ENCODE measurements at places on chromosomes 3 and 15.

DNA sequence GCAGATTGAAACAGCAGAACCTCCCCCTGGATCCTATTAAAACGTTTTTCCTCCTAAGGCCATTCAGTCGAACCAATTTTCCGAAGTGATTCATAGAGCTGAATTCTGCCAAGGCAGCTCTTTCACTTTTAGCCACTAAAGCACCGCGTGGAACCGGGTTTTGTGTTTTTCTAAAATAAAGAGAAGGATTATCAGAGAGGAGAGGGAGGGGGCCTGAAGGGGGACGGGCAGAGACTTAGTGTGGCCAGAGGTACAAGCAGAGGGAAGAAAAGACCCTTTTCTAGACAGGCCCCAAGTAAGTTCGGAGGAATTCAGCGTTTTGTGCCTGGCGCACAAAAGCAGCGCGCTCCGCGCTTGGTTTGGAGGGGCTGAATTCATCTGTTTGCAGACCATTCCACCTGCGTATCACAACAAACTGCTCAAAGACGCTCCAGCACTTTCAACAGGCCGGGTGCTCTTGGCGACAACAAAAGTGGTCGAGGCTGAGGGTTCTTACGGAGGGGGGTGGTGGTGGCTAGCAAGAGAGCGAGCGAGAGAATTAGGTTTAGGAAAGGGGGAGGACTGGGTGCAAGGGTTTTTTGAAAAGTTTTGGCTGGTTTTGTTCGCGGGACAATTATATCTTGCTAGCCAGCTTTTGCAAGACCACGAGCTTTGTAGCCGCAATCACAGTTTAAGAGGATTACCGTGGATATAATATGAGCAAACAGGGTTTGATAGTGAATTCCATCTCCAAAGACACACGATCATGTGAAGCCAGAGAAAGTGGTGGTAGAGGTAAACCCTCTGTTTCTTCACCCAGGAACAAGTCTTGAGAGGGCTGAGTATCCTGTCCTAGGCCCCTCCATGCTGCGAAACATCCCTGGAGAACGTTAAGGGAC lies 1.2 kb upstream of the FEZF2 start:
- no peak for DNase-seq

DNA sequence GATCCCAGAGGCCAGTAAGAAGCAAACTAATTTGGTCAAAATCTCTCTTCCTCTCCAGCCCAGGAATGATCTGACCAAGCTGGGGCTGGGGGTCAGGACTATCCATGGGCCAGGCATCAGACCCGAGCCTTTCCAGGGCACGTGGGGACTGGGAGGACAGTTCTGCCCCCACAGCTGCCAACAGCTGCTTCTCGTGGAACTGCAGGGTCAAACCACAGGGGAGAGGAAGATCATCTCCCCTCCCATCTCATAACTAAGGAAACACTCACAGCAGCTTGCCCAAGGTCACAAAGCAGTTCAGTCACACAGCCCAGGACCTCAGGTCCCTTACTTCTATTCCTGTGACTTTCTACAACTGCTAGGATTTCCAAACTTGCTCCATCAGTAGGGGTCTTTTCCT lies 47.1 kb downstream of the DAPK2 start:
- no peak for DNase-seq

DNA sequence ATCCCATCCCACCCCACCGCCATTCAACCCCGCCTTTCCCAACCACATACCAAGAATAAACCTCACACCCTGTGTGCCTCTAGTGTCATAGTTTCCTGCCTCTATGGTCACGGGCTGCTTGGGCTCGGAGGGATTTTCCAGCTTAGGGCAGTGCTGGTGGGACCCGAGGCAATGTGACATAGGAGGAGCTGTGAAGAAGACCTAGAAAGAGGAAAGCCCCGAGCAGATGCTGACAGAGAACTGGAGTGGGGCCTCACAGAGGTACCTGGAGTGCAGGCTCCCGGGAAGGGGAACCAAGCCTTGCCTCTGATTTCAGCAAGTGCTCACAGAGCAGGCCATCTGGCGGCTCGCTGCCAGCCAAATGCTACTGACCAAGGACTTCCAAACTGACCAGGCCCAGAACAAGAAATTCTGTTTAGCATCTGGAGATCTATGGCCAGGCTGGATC lies 27.5 kb downstream of the BHLHE40 start:
- DNase-seq = no peak

GRCh38 chr3:7393944-7394605 lies 533.2 kb downstream of the GRM7 start:
- no peak for DNase-seq

DNA sequence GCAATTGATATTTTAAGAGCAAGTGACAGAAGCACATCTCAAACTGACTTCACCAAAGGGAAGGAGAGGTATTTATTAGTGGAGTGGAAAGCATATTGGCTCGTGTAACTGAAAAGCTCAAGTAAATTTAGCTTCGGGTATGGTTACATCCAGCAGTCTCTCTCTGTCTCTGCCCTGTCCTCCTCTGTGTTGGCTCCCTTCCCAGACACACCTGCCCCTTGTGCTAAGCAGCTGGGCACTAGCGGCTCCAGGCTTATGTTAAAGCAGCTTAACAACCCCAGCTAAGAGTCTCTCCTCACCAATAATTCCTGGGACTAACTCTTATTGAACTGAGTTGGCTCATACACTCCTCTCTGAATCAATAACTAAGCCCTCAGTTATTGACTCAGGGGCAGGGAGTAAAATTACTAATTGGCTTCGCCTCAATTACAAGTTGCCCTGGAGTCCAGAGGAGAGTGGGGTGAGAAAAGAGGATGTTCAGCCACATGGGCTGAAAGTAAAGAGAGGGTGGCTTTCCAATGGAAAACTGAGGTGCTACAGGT lies 12.8 kb upstream of the SH3BP5 start:
- no peak for DNase-seq

DNA sequence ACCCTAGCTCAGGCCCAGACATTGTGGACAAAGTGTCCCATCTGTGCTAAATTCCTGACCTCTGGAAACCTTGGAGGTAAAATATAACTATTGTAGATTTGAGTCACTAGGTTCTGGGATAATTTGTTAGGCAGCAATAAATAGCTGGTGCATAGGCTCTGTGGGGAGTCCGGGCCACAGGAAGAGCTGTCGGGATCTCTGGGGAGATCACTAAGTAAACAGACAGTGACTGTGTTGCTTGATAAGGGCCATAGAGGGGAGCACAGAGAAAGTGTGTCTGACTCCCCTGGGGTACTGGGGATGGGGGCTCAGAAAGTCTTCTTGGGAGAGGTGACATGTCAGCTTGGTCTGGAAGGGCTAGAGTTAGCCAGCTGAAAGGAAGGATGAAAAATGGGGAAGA lies 37.7 kb upstream of the MRPS22 start:
- no peak for DNase-seq

GRCh38 chr15:52243697-52244555 lies 51.7 kb downstream of the MYO5C start:
- DNase-seq = no peak

DNA sequence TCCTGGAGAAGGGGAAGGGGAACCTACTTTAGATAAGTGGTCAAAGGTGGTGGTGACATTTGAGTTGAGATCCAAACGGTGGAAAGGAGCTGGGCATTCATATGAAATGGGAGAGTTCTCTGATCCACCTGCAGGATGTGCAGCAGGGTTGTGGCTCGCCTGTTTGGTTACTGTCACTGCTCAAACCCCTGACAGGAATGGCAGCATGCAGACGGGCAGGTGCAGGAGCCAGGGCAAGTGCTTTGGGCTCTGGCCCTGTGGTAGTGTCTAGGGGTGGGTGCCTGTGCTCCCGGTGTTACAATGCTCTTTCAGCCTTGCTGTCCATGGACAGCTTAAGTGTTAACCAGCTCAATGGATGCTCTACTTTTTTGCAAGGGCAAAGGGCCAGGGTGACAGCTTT lies 18.5 kb downstream of the PAQR9 start:
- no peak for DNase-seq

DNA sequence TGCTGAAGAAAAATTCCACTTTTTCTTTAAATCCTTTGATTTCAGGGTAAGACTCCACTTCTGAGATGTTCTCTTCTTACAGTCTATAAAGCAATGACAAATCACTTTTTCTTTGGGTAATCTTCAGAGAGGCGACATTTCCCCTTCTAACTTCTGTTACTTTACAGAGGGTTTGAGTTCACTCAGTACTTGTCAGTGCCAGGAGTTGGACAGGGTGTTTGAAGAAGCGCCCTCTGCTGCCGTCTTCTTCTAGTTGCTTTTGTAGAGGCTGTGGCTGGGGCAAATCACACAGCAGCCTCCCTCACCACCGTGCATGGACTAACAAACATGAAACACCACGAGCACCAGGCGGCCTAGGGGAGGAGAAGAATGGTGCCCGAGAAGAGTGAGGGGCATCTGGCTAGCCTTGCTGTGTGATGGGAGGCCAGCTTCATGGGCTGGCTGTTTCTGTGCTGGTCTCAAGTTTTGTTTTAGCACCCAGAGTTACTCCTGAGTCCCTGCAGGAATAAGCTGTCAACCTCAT lies at the start of gene CD80:
TSS of gene CD80 (minus strand) at position 174 of the 523 bp plus-strand sequence. CDS start 1,886 bp downstream, outside the sequence.
- DNase-seq = peak; percentile 75

- no peak for DNase-seq
Measured at GRCh38 chr3:71509066-71509465, 74.5 kb downstream of the FOXP1 start.

DNA sequence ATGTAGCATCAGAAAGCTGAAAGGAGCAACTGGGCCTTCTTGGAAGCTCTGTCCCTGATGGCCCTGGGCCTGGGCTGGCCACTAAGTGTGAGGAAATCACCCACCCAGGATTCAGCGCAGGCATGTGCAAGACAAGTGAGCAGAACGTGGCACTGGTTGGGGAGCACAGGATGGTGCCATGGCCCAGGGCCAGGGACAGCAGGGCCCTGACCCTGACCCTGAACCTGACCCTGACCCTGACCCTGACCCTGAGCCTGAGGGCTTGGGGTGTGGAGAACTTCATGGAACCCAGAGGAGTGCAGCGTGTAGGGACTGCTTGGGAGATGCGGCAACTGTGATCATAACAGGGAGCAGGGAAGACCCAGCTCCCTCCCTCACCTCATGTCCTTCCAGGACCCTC lies 5.9 kb upstream of the ALDH1L1 start:
- DNase-seq = no peak

GRCh38 chr3:196514350-196514716 lies 813 bp downstream of the SMCO1 start:
- DNase-seq = no peak

DNA sequence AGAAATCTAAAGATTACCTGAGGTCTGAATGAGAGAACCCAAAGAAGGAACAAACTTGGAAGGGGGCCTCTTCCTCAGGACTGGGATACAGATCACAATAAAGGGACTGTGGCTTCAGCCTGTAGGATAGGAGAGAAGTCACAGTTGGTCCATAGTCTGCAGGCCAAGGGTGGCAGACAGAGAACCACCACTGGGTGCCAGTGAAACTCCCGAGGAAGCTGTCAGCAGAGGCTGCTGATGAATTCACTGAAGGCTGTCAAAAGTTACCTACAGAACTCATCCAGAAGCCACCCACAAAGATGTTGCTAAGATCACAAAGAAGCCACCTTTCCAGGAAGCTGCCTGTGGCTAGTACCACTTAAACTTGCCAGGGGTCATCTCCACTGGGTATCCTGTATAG lies 78.5 kb downstream of the TMCO5A start:
- DNase-seq = no peak

GRCh38 chr15:74035121-74036017 lies 40.9 kb downstream of the PML start:
- no peak for DNase-seq

DNA sequence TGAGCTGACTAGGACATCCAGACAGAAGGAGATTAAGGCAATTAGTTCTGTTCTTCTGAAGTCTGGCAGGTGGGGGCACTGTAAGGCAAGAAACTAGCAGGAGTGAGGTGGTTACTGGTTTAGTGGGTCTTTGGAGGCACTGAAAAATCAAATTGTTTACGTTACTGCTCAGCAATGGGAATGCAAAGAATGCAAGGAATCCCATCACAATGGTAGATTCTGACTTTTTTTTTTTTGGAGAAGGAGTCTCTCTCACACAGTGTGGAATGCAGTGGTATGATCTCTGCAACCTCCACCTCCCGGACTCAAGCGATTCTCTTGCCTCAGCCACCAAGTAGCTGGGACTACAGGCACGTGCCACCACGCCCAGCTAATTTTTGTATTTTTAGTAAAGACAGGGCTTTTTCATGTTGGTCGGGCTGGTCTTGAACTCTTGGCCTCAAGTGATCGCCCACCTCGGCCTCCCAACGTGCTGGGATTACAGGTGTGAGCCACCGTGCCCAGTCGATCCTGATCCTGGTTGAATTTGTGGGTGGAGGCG lies 16.4 kb downstream of the FAM107A start:
- DNase-seq = no peak

DNA sequence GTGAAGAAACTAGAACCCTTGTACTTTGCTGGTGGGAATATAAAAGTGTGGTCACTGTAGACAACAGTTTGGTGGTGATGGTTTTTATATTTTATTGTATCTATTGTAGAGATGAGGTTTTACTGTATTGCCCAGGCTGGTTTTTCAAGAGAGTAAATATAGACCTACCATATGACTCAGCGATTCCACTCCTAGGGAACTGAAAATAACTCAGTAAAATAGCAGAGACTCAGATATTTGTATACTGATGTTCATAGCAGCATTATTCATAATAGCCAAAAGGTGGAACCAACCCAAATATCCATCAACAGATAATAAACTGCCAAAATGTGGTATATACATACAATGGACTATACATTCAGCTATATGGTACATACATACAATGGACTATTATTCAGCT lies 68.8 kb upstream of the IL12A start:
- DNase-seq = no peak

DNA sequence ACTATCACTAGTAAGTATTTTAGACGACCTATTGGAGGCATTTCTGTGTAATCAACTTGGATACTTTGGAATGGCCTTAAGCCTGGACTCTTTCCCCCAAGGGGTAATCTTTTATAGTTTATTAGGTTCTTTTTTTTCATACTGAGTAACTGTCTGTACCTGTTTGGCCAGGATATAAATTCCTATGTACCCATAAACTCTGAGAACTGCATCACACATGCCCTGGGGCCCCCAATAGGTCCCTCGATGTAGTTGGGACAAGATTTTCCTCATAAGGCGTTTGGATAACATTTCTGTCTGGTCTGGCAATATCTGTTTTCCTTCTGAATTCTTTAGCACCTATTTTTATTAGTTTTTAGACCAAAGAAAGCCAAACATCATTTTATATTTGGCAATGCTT lies 86.4 kb upstream of the WNT7A start:
- DNase-seq = no peak

DNA sequence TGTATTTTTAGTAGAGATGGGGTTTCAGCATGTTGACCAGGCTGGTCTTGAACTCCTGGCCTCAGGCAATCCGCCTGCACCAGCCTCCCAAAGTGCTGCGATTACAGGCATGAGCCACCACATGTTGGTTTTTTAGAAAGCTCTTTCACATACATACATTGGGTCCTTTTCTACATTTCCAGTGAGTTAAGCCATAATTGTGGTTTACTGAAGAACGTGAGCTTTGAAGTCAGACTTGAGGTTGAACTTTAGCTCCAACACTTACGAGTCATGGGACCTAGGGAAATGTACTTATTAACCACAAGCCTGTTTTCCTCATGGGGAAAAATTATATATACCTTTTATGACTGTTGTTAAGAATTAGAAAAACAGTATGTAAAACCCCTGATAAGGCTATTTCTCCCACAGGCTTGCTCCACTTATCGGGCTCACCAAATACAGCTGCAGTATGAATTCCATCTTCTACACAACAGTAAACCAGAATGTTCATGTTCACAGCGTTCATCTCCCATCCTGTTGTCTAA lies 39.0 kb downstream of the GPR160 start:
- DNase-seq = peak; percentile 87
